ENCODE measurements at places on chromosomes 6 and 20.

- DNase-seq = no peak
Observed at GRCh38 chr20:53116733-53117132, 144.6 kb downstream of the TSHZ2 start.

DNA sequence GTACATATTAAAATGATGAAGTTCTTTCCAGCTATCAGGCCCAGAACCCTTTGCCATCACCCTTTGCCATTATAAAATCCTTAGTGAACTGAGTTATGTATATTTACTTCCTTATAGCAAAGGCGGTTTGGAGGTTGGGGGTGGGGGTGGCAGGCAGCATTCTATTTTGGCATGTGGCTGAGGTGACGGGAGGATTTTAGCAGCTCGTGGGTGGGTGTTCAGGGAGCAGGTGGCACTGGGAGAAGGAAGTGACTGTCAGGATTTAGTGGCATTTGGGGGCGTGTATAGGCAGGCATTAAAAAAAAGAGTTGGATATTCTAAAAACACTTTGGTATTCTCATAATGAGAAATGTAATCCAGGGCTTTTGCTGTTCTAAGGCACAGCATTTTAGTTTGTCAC is 150.7 kb downstream of the RIMS1 start:
- DNase-seq = no peak

DNA sequence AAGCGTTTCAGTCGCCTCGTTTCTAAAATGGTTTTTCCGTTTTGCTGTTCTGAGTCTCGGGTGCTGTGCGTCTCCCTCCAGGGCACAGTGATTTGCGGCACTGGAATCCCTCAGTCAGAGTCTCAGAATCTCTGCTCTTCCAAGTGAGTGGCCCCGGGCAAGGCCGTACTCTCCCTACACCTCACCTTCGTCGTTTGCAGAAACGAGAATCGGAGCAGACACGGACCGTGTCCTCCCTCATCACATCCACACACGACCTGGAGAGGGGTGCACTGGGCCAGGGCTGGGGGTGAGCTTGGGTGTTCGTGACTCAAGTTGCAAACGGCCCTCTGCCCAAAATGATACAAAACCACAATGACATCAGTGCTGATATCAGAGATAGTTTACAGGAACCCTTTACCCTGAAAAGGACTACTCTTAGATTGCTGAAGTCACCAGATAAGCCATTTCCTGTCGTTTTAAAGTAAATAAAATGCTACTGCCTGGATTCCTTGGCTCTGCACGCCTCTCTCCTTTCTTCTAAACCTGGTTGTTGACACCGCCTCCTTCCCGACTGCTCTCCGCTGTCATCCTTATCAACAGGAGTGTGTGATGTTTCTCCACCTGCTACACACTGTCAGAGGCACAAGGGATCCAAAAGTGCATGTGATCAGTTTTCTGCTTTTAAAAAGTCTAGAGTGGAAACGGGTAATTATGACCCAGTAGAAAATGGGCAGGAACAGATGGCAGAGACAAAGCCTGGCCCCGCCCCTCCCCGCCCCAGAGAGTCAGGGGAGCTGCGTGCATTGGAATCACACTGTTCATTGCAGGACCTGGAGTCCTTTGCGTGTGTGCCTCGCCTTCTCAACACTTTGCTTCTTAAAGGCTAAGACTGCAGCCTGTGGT is 38.4 kb downstream of the KIF25 start:
- no peak for DNase-seq

DNA sequence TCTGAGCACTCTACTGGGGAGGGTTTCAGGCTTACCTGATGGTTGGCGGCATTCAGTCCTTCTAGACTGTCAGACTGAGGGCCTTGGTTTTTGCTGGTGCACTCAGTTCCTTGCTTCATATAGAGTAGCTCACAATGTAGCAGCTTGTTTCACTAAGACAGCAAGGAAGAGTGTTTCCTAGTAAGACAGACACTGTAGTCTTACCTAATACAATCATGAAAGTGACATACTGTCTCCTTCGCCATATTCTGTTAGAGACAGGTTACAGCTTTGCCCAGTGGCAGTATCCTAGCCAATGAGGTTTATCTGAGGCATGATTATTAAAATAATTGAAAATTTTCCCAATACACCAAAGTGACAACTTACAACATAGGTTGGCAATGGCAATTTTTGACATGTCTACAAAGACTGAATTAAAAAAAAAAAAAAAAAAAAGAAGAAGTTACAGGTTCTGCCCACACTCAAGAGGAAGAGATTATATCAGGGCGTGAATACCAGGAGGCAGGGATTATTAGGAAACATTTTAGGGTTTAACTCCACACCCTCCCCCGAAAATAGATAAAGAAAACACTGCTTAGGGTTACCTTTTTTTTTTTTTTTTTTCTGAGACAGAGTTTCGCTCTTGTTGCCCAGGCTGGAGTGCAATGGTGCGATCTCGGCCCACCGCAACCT is 66.8 kb downstream of the SCAND1 start:
- no peak for DNase-seq

- no peak for DNase-seq
Observed at GRCh38 chr20:48129345-48129942, 344.2 kb upstream of the SULF2 start.

DNA sequence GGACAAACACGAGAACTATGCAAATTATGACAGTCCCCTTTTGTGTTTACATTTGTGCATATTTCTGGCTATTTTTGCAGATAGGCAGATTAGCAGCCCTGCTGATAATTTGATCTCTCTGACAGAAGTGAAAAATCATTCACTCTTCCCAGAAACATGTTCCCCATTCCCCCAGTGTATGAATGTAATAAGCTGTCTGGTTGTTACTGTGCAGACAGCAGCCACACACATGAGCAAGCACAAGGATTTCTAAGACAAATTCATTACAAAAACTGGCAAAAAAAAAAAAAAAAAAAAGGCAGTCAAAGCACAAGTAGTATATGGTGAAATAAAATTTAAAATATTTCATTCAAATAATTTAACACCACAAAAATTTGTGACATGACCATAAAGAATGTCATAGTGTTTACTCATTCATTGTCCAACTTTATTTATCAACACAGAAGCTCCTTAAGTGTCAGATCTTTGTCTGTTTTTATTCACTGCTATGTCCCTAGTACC is 95.5 kb upstream of the VGLL2 start:
- no peak for DNase-seq

DNA sequence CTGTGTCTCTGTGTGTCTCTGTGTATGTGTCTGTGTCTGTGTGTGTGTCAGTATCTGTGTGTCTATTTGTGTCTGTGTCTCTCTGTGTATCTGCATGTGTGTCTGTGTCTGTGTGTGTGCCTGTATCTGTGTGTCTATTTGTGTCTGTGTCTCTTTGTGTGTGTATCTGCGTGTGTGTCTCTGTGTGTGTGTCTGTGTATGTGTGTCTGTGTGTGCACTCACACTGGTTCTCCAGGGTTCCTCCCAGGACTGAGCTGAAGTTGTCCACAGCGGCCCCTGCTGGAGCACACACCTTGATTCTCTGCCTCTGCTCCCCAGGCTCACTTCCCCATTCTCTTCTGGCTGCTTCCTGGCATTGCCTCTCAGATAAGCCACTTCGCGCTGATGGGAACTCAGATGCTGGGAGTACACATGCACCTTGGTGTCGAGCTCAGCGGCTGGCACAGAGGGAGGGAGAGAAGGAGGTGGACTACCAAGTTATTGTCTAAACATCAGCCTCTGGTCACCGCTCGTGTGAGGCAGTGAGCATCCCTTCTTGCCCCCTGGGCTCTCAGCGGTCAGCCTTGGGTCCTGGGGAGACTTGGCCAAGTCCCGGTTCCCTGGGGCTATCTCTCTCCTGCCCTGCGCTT is 104.9 kb upstream of the NXT1 start:
- no peak for DNase-seq

- no peak for DNase-seq
Observed at GRCh38 chr6:31096656-31097055, 15.7 kb downstream of the C6orf15 start.

GRCh38 chr20:8020314-8021079 is 936 bp upstream of the TMX4 start:
- DNase-seq = no peak
